ENCODE measurements at places on chromosomes 6 and 20. TPM values are rescaled to one million over a fixed set of nuclear protein-coding genes. Genes with fewer than 3 reads are reported as not detected.

Gene SAMD5
- 16.2 TPM for total RNA-seq

Gene PTCHD4
- 1.4 TPM for total RNA-seq

Gene LAMA4
- total RNA-seq: 1.8 TPM

Gene TM9SF4
- 18.4 TPM for total RNA-seq

Gene ME1
- total RNA-seq: 45.8 TPM

DNA sequence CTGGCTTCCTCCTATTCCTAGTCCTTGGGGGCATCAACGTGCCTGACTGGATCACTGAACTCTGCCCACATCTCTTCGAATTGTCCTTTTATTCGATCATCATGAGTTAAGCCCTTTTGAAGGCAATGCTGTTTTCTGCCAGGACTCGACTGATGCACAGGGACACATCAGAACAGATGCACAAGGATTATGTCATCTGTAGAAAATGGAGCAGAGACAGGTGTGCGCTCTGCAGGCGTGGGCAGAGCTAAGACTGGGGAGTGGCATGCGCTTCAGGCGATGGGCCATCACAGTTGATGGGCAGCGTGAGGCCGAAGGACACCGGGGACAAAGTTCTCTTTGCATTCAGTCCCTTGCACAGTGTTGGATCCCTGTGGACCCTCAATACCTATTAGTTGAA lies 13.1 kb downstream of the GABRR1 start:
- H3K36me3 ChIP-seq: no peaks in the 10 kb centered on the region
- H3K27ac ChIP-seq: no peak overlapping the region

DNA sequence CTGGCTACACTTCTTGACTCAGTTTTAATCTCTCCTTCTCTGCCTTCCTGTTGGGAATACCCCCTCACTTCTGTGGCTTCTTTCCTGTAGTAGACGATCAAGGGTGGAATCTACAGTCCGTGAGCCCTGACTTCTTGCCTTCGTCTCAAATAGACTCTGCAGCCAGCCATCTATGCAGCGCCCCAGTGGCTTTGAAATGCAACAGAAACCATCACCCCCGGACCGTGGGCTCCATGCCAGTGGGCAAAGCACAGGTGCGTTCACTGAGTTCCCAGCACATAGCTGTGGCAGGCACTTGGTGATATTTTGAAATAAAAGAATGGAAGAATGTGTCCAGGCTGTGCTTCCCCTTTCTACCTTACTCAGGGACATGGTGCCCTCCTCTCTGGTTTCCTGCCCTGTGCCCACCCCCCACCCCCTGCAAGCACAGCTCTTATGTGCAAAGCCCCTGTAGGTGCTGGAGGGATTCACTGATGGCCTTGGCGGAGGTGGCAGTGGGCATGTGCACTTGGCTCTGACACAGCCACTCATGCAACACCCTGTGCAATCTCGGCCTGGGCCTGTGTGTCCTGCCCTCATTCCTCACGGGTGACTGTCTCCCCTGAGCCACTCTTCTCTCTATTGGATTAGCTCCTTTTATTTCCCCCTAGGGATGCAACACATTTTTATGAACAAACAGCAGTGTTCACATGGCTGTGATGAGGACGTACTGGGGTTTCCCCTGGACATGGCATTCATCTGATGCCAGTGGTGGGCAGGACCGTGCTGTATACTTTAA lies 5.5 kb upstream of the CDSN start:
- DNase-seq: peak; percentile 79
- H3K4me1 ChIP-seq: peaks cover 41% of the 10 kb centered on the region
- H3K27ac ChIP-seq: peak overlapping the region; percentile 45
- H3K4me3 ChIP-seq: no peak overlapping the region

DNA sequence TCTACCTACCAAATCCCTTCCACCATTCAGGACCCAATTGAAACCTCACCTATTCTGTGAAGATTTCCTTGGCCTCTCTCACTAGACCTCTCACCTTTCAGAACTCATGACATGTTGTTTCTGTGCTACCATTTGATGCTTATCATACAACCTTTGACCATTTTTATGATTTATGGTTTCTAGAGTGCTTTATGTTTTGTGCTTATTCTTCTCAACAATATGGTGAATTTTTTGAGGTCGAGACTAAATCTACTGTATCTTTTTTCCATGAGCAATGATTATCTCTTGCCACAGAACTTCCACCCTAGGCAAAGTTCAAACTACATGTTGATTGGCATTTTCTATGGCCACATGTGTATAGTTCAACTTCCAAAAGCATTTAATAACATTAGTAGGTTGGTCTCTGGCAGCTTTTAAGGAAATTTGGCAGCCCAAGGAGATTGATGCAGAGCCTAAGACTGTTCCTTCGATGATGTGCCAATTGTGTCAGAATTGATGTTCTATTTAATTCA lies 84.9 kb downstream of the OLIG3 start:
- H3K4me3 ChIP-seq: no peak overlapping the region
- H3K27ac ChIP-seq: no peak overlapping the region
- no peaks in the 10 kb centered on the region for H3K4me1 ChIP-seq
- H3K27me3 ChIP-seq: peaks cover 9% of the 10 kb centered on the region
- no peak for DNase-seq
- no peaks in the 10 kb centered on the region for H3K36me3 ChIP-seq

GRCh38 chr6:9168669-9169068 lies 733.3 kb upstream of the SLC35B3 start:
- no peak for DNase-seq
- H3K4me1 ChIP-seq: no peaks in the 10 kb centered on the region
- H3K36me3 ChIP-seq: no peaks in the 10 kb centered on the region
- H3K27ac ChIP-seq: no peak overlapping the region
- no peaks in the 10 kb centered on the region for H3K27me3 ChIP-seq

DNA sequence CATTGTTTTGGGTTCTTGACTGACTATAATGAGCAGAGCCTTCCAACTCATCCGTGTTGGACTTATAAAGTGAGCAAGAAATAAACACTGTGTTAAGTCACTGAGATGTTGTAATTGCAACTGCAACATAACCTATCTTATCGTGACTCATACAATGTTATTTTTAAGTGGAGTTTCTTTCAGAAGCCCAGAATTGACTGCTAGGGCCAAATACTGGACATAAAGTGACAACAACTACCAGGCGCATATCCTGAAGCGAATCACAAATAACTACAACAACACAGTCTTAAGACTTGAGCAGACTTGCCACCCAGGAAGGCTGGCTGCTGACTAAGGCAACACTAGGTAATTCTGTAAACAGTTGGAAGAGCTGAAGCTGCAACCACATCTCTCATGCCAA lies 326.6 kb downstream of the COL12A1 start:
- DNase-seq: peak; percentile 72
- peak overlapping the region; percentile 18 for H3K27ac ChIP-seq
- H3K4me3 ChIP-seq: no peak overlapping the region

DNA sequence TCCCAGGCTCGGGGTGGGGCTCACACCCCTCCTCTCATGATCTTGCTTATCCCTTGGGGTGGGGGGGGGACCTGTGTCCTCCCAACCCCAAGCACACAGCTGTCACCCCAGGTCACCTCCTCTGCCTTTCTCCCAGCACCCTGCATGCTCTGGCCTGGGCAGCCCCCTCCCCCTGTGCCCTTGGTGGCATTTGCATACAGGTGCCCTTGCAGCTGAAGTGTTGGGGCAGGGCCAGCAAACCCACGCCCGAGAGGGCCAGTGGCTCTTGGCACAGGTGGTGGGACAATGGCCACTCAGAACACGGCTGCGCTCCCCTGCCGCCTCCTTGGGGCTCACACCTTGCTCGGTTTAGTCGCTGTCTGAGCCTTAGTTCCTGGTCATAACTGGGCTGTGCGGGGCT lies 11.3 kb upstream of the MYT1 start:
- no peaks in the 10 kb centered on the region for H3K36me3 ChIP-seq
- H3K27ac ChIP-seq: no peak overlapping the region
- H3K4me1 ChIP-seq: no peaks in the 10 kb centered on the region
- no peak for DNase-seq
- H3K4me3 ChIP-seq: no peak overlapping the region

GRCh38 chr6:113908801-113909200 lies 51.7 kb downstream of the MARCKS start:
- no peak overlapping the region for H3K4me3 ChIP-seq
- H3K4me1 ChIP-seq: peaks cover 5% of the 10 kb centered on the region
- H3K27me3 ChIP-seq: no peaks in the 10 kb centered on the region
- H3K36me3 ChIP-seq: no peaks in the 10 kb centered on the region

Measured in SJSA1 (cell line).